Stimulated activated CD8-positive, alpha-beta memory T cell treated with anti-CD3 and anti-CD28 coated beads, Interleukin-4, amount 100 ng/mL, for 1 hour (primary cell): ENCODE measurements at places on chromosomes 6 and 20.

GRCh38 chr6:108492131-108492766 is 68.5 kb upstream of the FOXO3 start:
- DNase-seq, result no peak

- no peak for DNase-seq
Measured at GRCh38 chr6:15513801-15514711, 148.8 kb downstream of the DTNBP1 start.

DNA sequence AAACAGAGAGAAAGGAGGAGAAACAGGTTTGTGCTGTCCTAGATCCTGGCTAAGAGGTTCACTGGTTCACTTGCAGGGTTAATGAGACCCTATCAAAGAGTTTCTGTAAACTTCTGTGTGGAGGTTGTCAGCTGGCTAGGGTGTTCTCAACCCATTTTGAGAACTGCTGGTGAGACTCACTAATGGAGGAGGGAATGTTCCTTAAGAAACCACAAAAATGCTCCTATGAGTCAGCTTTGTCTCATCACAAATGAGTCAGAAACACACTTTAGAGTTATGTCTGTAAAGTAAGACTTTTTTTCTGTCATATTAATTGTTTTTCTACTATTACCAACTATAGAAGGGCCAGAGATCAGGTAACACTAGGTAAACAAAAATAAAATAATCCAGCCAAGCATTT is 884.4 kb downstream of the PHF3 start:
- no peak for DNase-seq

DNA sequence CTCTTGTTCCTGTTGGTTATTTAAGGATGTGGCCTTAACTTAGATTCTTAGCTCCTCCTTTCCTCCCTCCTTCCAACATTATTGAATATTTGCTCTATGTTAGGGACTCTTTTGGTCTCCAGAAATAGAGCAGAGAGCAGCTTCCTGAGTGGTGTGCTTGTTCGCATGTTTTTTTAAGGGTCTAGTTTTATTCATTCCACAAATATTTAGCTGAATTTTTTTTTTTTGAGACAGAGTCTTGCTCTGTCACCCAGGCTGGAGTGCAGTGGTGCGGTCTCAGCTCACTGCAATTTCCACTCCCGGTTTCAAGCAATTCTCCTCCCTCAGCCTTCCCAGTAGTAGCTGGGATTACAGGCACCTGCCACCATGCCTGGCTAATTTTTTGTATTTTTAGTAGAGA is 169.2 kb downstream of the ZFAND3 start:
- DNase-seq, result no peak

GRCh38 chr20:63145156-63145555 is 70.8 kb downstream of the YTHDF1 start:
- no peak for DNase-seq
